ENCODE measurements at places on chromosomes 1 and 21. TPM values are rescaled to one million over a fixed set of nuclear protein-coding genes. Genes with fewer than 3 reads are reported as not detected.

The CFAP45 gene
- 2.2 TPM for total RNA-seq

The PER3 gene
- total RNA-seq: 14.9 TPM

The PTCH2 gene
- total RNA-seq: 0.12 TPM

The CD1D gene
- total RNA-seq: 0.36 TPM

The KRTAP13-4 gene
- not detected for total RNA-seq

The ZNF593OS gene
- total RNA-seq: not detected

The CAMK2N1 gene
- 9.9 TPM for total RNA-seq

The RGS5 gene
- 3.9 TPM for total RNA-seq

The VSIG8 gene
- 0.20 TPM for total RNA-seq

The HEYL gene
- not detected for total RNA-seq

The CELA3B gene
- not detected for total RNA-seq

The ST6GALNAC5 gene
- total RNA-seq: 2.1 TPM

The ARHGEF16 gene
- not detected for total RNA-seq

The EXOC8 gene
- total RNA-seq: 10.3 TPM

The S100A4 gene
- total RNA-seq: 836 TPM

The IQGAP3 gene
- total RNA-seq: 35.5 TPM

The OR2L13 gene
- total RNA-seq: not detected

The ANXA9 gene
- not detected for total RNA-seq

The HRNR gene
- total RNA-seq: under 0.01 TPM

The TMEM269 gene
- total RNA-seq: not detected

The ERO1B gene
- total RNA-seq: 3.8 TPM

The C1orf116 gene
- total RNA-seq: 0.10 TPM

The S100A2 gene
- total RNA-seq: 11.2 TPM

The FCRL2 gene
- not detected for total RNA-seq

The NCAM2 gene
- 0.12 TPM for total RNA-seq

The KRTAP11-1 gene
- total RNA-seq: not detected

The KRTAP12-2 gene
- total RNA-seq: not detected

The FABP3 gene
- 6.6 TPM for total RNA-seq

The ADPRS gene
- total RNA-seq: 53.9 TPM

The FAM151A gene
- not detected for total RNA-seq

The KCNQ4 gene
- total RNA-seq: not detected

The SMIM1 gene
- total RNA-seq: not detected

The EPHX1 gene
- 25.0 TPM for total RNA-seq

The S100A11 gene
- 1,277 TPM for total RNA-seq

The VHLL gene
- total RNA-seq: not detected

The RAB25 gene
- not detected for total RNA-seq

The KIFAP3 gene
- total RNA-seq: 53.0 TPM

The ADARB1 gene
- total RNA-seq: 1.3 TPM

The LCE1B gene
- total RNA-seq: not detected

The FAM167B gene
- not detected for total RNA-seq

Data from RPMI7951 (cell line).